ENCODE measurements at places on chromosomes 1 and 21. TPM values are rescaled to one million over a fixed set of nuclear protein-coding genes. Genes with fewer than 3 reads are reported as not detected.

DNA sequence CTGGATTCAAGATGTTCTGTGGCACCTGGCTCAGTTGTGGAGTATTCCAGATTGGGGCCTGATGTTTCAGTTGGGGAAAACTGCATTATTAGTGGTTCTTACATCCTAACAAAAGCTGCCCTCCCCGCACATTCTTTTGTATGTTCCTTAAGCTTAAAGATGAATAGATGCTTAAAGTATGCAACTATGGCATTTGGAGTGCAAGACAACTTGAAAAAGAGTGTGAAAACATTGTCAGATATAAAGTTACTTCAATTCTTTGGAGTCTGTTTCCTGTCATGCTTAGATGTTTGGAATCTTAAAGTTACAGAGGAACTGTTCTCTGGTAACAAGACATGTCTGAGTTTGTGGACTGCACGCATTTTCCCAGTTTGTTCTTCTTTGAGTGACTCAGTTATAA is 7.2 kb downstream of the FPGT start:
- H3K4me3 ChIP-seq = no peak overlapping the region
- H3K36me3 ChIP-seq = peaks cover 3% of the 10 kb centered on the region
- H3K27ac ChIP-seq = no peak overlapping the region

GRCh38 chr1:30028939-30029338 is 694.4 kb downstream of the MATN1 start:
- H3K27ac ChIP-seq = no peak overlapping the region
- H3K4me1 ChIP-seq = no peaks in the 10 kb centered on the region
- H3K4me3 ChIP-seq = no peak overlapping the region
- H3K36me3 ChIP-seq = peaks cover 1% of the 10 kb centered on the region
- peaks cover 11% of the 10 kb centered on the region for H3K27me3 ChIP-seq
- peak; percentile 31 for DNase-seq

DNA sequence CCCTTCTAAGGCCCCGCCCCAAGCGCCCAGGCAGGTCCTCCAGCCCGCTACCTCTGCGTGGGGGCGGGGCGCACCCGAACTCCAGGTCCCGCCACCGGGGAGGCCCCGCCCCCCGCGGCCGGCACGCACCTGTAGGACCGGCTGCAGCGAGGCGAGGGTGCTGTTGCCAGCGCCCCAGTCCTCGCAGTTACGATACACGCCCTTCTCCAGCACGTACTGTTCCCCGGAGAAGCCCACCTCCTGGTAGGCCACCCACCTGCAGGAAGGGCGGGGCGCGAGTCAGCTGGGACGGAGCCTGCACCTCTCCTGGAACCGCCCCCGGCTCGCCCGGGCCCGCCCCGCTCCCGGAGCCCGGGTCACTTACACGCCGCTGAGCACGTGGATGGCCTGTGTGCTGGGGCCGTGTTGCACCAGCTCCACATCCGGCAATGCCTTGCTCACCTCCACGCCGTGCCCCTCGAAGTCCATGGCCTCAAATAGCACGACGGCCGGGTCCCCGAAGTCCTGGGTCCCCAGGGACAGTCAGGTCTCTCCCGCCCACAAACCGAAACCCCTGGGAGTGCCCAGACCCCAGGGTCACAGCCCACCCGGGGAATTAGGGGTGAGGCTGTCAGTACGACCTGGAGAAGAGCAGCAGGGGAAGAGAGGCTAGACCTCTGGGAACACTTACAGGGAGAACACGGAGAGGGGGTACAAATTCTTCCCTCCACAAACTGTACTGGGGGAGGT is 17.3 kb downstream of the CRYBG2 start:
- peak; percentile 91 for DNase-seq
- H3K27me3 ChIP-seq = peaks cover 2% of the 10 kb centered on the region
- no peak overlapping the region for H3K27ac ChIP-seq
- peaks cover 18% of the 10 kb centered on the region for H3K4me1 ChIP-seq

GRCh38 chr1:208157769-208158168 is 86.4 kb downstream of the PLXNA2 start:
- H3K4me1 ChIP-seq = no peaks in the 10 kb centered on the region
- H3K4me3 ChIP-seq = no peak overlapping the region
- no peaks in the 10 kb centered on the region for H3K36me3 ChIP-seq
- H3K27me3 ChIP-seq = peaks cover 17% of the 10 kb centered on the region
- H3K27ac ChIP-seq = no peak overlapping the region
- DNase-seq = no peak

GRCh38 chr1:13224480-13225060 is 1.4 kb downstream of the PRAMEF18 start:
- no peaks in the 10 kb centered on the region for H3K4me1 ChIP-seq
- H3K27ac ChIP-seq = no peak overlapping the region
- H3K27me3 ChIP-seq = no peaks in the 10 kb centered on the region

TNFAIP8L2 gene
- 14.5 TPM for total RNA-seq

Data from activated CD8-positive, alpha-beta memory T cell treated with anti-CD3 and anti-CD28 coated beads, Interleukin-2, amount 10 ng/mL, durations not matched to agents 7 days and 5 days (primary cell).